Heart right ventricle (tissue), 16 donors: ENCODE measurements at places on chromosomes 16 and 17. TPM values are rescaled to one million over a fixed set of nuclear protein-coding genes. Genes with fewer than 3 reads are reported as not detected.

Gene CUEDC1
- 65.0 TPM for total RNA-seq

Gene SLC16A6
- total RNA-seq: 1.9 TPM

Gene CD300H
- total RNA-seq: not detected

Gene C16orf96
- total RNA-seq: 0.14 TPM
